ENCODE measurements at places on chromosomes 11 and 22. TPM values are rescaled to one million over a fixed set of nuclear protein-coding genes. Genes with fewer than 3 reads are reported as not detected.

Gene PPM1F
- polyA plus RNA-seq: 16.1 TPM

Gene SLC25A18
- 3.5 TPM for polyA plus RNA-seq

Gene PACSIN3
- polyA plus RNA-seq: 70.7 TPM

Gene EHF
- 5.8 TPM for polyA plus RNA-seq

DNA sequence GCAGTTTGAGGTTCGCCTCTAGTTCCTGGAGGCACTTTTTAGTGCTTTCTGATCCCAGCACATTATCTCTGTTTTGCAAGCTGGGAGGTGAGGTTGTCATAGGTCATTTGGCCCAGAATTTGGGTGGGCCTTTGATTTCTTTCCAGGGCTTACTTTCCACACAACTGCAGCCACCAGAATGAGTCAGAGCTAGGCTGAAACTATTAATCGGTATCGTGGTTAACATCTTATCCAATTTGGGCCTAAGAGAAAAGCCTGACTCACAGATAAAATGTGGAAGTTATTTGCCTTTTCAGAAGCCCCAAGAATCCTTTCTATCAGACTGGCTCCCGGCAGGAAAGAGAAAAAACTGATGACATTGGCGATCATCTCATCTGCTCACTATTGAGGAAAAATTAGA lies 166.4 kb downstream of the KIRREL3 start:
- H3K27ac ChIP-seq: no peak overlapping the region

- no peaks in the 10 kb centered on the region for H3K36me3 ChIP-seq
- no peak overlapping the region for H3K27ac ChIP-seq
- DNase-seq: no peak
- H3K4me3 ChIP-seq: no peak overlapping the region
Observed at GRCh38 chr22:27808451-27809225, 7.1 kb upstream of the MN1 start.

GRCh38 chr22:38900677-38901076 lies 28.7 kb upstream of the CBX6 start:
- DNase-seq: no peak
- no peaks in the 10 kb centered on the region for H3K36me3 ChIP-seq
- no peaks in the 10 kb centered on the region for H3K4me1 ChIP-seq
- no peak overlapping the region for H3K27ac ChIP-seq

GRCh38 chr11:30326906-30327305 lies 4.0 kb downstream of the ARL14EP start:
- H3K27ac ChIP-seq: no peak overlapping the region
- H3K4me1 ChIP-seq: peaks cover 12% of the 10 kb centered on the region
- DNase-seq: no peak
- H3K36me3 ChIP-seq: no peaks in the 10 kb centered on the region
- H3K4me3 ChIP-seq: no peak overlapping the region

DNA sequence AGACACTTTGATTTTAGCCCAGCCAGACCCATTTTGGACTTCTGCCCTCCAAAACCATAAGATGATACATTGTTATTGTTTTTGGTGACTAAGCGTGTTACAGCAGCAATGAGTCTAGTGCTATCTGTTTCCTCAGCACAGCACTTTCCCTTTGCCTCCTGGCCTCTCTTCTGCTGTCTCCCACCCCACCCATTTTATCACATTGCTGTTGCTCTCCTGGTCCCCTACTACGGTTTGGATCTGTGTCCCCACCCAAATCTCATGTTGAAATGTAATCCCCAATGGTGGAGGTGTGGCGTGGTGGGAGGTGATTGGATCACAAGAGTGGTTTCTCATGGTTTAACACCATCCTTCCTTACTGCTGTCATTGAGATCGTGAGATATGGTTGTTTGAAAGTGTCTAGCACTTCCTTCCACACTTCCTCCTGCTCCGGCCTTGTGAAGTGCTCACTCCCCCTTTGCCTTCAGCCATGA lies 59.8 kb upstream of the CD82 start:
- H3K36me3 ChIP-seq: no peaks in the 10 kb centered on the region
- no peak overlapping the region for H3K27ac ChIP-seq
- H3K27me3 ChIP-seq: peaks cover 6% of the 10 kb centered on the region
- H3K4me1 ChIP-seq: no peaks in the 10 kb centered on the region
- H3K4me3 ChIP-seq: no peak overlapping the region

- no peaks in the 10 kb centered on the region for H3K36me3 ChIP-seq
- no peak overlapping the region for H3K27ac ChIP-seq
- DNase-seq: no peak
- peaks cover 12% of the 10 kb centered on the region for H3K27me3 ChIP-seq
- H3K4me1 ChIP-seq: no peaks in the 10 kb centered on the region
- no peak overlapping the region for H3K4me3 ChIP-seq
Observed at GRCh38 chr11:115906171-115906570, 402.0 kb upstream of the CADM1 start.

- no peaks in the 10 kb centered on the region for H3K36me3 ChIP-seq
- H3K27me3 ChIP-seq: no peaks in the 10 kb centered on the region
- no peak overlapping the region for H3K27ac ChIP-seq
- DNase-seq: no peak
Observed at GRCh38 chr11:113286009-113286408, 28.4 kb upstream of the TTC12 start.

DNA sequence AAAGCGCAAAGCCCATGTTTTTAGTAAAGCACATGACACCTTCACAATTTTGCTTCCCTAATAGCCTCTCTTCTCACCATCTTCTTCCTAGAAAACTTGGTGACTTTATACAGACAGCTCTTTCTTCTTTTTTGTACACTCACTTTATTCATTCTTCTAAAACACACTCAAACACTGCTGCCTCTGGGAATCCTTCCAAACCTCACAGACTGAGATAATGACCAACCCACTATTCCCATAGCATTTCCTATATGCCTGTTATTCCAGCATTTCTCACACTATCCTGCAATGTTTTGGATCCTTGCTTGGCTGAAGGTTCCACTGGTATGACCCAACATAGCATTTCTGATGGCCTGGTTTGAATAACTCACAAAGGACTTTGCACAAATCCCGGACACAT lies 442.1 kb upstream of the CCDC90B start:
- H3K27me3 ChIP-seq: no peaks in the 10 kb centered on the region
- H3K4me3 ChIP-seq: no peak overlapping the region
- no peak for DNase-seq
- no peak overlapping the region for H3K27ac ChIP-seq

GRCh38 chr22:38104084-38104483 lies 6.4 kb downstream of the BAIAP2L2 start:
- DNase-seq: no peak
- H3K27me3 ChIP-seq: no peaks in the 10 kb centered on the region
- no peak overlapping the region for H3K27ac ChIP-seq
- H3K4me1 ChIP-seq: peaks cover 1% of the 10 kb centered on the region
- H3K4me3 ChIP-seq: no peak overlapping the region
- no peaks in the 10 kb centered on the region for H3K36me3 ChIP-seq

GRCh38 chr11:65766535-65766934 lies 14.2 kb downstream of the AP5B1 start:
- no peak for DNase-seq
- H3K4me1 ChIP-seq: peaks cover 6% of the 10 kb centered on the region
- H3K4me3 ChIP-seq: no peak overlapping the region

- no peak overlapping the region for H3K27ac ChIP-seq
- no peaks in the 10 kb centered on the region for H3K36me3 ChIP-seq
- H3K4me1 ChIP-seq: no peaks in the 10 kb centered on the region
Observed at GRCh38 chr11:121426476-121427399, 25.4 kb upstream of the SORL1 start.

DNA sequence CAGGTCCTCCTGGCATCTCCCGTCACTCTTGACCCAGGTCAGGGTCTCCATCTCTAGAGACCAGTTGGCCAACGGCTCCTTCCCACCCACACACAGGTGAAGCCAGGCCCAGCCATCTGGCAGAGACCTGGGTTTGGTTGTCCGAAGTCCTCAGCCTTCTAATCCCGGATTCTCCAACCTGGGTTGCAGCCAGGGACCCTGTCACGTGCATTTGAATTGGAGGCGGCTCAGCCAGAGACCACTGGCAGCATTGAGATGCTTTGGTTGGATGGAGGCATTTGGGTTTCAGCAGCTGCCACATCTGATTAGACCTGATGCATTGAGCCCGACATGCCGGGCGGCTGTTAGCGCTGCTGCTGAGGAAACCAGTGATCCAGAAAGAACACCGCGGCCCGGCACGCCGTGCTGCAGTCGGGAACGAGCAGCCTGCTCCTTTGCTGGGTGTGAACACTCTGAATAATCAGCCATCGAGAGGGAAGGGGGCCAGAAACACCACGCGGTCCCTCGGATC lies 163.2 kb downstream of the BRD1 start:
- no peak overlapping the region for H3K4me3 ChIP-seq
- no peak for DNase-seq
- H3K36me3 ChIP-seq: no peaks in the 10 kb centered on the region
